NCI-H187 treated with DMSO at 0.1 percent for 48 hours (cell line): ENCODE measurements at places on chromosomes 6 and 20.
A peak's percentile ranks its signal among the peaks of the same experiment; 100 is the strongest.

- no peak for DNase-seq
These were observed 128.2 kb downstream of the CRYBG1 start for GRCh38 chr6:106488494-106489370.

DNA sequence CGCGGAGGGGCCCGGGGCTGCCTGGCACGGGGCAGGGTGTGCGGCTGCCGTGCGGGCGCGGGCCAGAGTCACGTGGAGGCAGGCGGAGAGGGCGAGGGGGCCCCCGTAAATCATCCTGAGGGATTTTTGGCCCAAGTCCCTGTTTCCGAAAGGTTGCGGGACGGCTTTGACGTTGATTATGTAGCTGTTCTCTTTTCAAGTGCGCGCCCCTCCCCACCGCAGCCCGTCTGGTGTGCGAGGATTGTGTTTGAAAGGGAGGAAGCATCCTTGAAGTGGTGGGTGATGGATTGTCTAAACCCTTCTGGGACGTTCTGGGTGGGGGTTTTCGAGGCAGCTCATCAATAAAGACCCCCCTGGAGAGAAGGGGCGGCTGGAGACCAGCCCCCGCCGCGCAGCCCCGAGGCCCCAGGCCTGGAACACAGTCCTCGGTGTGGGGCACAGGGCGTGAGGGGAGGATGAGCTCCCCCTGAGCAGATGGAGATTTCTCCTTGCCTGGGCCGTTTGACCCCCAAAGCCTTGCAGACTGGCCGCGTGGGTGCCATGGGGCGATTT lies 7.0 kb upstream of the FOXF2 start:
- DNase-seq, result no peak

- DNase-seq, result no peak
These were observed 151.5 kb downstream of the TASP1 start for GRCh38 chr20:13487202-13487601.

GRCh38 chr6:167450626-167451025 lies 125.7 kb downstream of the TTLL2 start:
- DNase-seq, result peak; percentile 23

DNA sequence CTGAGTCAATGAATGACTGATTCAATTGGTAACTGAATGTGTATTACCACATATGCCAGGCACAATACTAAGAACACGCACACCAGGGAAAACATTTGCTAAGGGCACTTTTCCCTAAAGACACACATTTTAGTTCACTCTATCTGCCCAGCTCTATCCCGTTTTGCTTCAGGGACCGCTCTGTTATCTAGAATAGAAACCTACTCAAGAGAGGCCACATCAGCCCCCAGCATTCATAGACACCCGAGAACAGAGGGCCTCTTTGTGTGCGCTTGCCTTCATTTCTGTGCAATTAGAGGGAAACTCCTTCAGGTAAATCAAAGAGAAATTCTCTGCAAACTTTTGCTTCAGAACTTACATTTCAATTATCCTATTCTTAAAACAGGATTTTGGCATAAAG lies 50.3 kb downstream of the DZANK1 start:
- DNase-seq, result no peak

GRCh38 chr6:25435416-25435985 lies 156.3 kb downstream of the CARMIL1 start:
- DNase-seq, result no peak

DNA sequence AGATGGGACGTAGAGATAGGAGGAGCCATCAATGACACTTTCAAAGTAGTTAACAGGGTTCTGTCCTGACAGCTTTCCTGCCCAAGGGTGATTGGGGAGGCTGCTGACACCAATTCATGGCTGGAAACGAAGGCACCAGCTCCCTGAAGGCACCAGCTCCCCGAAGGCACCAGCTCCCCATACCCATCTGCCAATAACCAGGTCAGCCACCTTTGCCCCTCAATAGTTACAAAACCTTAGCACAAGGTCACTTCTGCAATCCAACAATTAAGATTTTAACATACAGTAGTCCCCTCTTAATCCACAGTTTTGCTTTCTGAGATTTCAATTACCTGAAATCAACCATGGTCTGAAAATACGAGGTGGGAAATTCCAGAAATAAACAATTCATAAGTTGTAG lies 51.7 kb downstream of the ELOVL5 start:
- no peak for DNase-seq

- DNase-seq, result no peak
These were observed 9.2 kb upstream of the ZNF318 start for GRCh38 chr6:43378631-43379030.

DNA sequence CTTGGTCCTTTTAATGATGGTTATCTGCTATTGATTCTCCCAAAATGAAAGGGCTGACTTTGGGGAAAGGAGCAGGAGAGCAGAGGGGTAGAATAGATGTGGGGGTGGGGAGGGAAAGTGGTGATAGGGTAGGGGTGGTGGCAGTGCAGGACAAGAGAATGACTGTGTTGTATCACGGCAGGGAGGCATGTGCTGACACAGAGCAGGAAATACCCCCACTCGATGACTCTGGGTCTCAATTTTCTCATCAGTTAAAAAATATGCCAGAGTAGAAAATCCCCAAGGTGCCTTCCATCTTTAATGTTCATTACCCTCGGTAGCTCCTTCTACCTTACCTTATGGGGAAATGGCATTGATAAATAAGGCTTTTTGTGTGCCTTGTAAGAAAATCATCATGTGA lies 79.0 kb upstream of the ATXN1 start:
- DNase-seq, result no peak

GRCh38 chr6:81933608-81934051 lies 181.1 kb upstream of the TENT5A start:
- no peak for DNase-seq

GRCh38 chr20:56554869-56555268 lies 21.8 kb downstream of the FAM209B start:
- DNase-seq, result peak; percentile 64

GRCh38 chr6:19578481-19578880 lies 258.7 kb upstream of the ID4 start:
- no peak for DNase-seq

GRCh38 chr6:94074764-94075163 lies 655.4 kb upstream of the EPHA7 start:
- no peak for DNase-seq

- DNase-seq, result no peak
These were observed 640 bp downstream of the SAYSD1 start for GRCh38 chr6:39114388-39114703.

DNA sequence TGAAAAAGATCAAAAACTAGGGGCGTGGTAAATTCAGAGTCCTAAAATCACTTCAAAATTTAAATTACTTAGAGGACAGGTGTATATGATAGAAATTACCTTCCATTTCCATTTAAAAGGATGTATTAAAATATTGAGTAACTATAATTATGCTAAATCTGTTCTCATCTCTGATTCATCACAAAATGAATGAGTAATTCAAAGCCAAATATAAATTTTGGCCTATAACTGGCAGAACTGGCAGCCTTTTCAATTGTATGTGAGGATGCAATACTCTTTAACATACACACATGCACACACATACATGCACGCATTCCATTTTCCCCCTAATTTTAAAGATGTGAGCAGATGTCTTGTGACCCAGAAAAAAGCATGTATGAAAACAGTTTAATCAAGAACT lies 194.6 kb downstream of the EPM2A start:
- DNase-seq, result no peak
